Right renal pelvis (tissue), 4 donors: ENCODE measurements at places on chromosomes 13 and 19.

GRCh38 chr13:25860862-25861261 is 191.0 kb downstream of the SHISA2 start:
- no peak for DNase-seq

DNA sequence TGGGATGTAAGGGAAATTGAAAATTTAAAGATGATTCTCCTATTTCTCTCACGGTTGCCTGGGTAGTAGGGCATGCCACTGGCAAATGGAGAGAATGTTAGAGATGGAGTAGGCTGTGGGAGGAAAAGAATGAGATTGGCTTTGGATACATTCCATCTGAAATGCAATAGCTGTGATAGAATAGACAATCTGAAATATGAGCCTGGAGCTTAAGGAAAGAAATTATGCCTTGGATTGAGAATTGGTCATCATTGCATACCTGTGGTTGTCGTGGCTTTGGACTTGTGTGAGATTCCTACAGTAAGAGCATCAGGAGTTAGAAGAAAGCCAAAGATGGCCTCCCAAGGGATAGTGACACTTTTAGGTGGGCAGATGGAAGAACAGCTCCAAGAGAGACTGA is 305.1 kb upstream of the SLC10A2 start:
- DNase-seq, result no peak

DNA sequence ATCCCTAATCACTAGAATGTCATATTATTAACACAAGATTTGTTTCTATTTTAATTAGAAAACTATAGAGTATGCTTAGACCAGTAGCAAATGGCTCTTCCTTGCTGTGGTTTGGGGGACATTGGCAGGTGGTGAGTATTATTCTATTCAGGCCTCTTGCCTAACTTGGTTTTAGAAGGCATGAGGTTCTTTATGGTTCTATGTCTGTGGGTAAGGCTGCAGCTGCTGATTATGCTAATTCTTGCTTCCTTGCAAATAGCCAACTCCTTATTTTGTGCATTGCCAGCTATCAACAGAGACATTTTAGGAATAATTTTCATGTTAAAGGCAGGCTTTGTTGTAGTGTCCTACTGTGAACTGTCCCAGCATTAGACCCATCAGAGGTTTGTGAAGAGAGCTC is 1344.9 kb downstream of the UQCRFS1 start:
- DNase-seq, result no peak

DNA sequence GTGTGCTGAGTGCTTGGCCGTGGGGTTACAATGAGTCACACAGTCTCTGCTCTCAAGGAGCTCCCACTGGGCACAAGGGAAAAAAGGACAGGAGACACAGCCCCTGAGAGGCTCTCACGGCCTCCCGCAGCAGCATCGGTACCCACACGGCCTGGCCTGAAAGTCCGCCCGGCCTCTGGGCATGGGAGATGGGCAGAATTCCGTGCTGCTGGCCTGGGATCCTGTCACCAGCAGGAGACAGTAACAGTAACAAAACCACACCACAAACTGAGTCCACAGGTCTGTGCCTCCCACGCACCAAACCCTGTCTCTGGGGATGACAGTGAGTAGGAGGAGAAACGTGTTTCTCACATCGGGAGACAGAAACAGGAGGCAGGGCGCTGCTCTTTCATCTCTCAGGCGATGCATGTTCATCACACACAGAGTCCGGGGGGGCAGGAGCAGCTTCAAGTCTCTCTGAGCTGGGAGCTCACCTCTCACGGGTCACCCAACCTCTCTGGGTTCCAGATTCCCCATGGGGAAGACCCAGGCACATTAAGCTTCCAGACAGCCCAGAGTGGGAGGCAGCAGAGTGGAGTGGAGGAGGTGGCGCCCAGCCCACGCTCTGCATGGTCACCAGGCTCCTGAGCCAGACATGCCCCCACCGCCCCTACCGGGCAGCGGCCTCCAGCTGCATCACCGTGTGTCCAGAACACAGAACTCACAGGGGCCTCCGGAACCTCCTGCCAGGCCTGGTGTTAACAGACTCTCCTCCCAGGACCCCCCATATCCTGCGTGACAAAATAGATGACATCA is 124.7 kb upstream of the VSTM2B start:
- no peak for DNase-seq

DNA sequence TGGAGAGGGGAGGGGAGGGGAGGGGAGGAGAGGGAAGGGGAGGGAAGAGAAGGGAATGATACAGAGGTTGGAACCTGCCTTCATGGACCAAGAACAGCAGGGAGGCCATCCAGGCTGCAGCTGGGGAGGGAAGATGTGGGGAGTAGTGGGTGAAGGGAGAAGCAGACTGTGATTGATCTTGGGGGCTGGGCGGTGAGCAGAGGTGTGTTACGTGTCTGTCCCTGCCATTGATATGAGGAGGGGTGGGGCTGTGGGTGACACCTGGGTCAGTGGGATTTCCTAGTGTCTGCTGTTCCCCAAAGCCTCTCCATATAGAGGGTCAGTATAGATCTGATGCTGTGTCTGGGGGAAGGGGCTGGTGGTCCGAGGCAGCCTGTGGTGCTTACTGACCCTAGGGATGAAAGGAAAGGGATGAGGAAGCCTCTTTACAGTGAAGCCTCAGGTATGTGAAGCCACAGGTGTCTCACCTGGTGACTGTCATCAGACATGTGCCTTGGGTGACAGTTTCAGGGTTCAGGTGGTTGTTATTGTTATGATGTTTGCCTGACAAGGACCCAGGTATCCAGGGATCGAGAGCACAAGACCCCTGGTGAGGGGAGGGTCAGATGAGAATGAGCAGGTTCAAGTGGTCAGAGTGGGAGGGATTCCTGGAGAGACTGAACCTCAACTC is 18.7 kb upstream of the CEACAM1 start:
- DNase-seq, result no peak

- no peak for DNase-seq
These were observed 71.0 kb downstream of the SIPA1L3 start for GRCh38 chr19:37977992-37978391.

DNA sequence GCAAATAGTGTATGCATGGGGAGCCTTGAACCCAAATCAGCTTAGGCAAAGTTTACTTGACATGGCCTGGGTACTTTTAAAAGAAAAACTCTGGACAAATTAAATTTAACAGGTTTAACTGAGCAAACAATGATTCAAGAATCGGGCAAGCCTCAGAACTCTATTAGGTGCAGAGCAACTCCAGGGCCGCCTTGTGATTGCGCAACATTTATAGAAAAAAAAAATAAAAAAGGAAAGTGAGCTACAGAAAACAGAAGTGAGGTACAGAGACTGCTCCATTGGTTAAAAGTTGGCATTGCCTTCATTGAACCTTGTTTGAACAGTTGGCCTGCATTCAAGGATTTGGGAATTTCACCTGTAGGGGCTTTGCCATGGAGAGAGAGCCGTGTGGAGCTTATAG is 421.0 kb upstream of the TSHZ3 start:
- DNase-seq, result no peak

DNA sequence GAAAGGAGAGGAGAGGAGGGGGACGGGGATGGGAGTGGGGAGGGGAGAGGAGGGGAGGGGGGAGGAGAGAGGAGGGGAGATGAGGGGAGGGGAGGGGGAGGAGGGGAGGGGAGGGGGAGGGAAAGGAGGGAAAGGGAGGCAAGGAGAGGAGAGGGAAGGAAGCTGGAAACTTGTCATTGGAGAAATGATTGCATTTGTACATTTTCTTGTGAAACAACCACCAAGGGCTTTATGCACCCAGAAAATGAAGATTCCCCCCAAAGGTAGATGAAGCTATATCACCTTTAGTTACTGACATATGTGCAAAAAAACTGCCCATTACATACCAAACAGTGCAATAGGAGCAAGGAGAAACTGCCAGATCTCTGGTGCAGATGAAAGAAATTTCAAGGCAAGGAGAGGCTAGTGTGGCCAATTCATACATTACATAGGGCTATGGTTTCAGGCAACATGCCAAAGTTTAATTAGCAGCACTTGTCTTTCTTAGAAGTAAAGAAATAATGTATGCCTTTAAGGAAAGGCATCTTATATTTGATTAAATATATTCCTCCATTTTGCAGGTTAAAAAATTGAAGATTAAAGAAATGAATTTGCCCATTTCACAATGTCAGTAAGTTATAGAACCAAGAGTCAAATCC is 49.5 kb upstream of the STK24 start:
- DNase-seq, result no peak

DNA sequence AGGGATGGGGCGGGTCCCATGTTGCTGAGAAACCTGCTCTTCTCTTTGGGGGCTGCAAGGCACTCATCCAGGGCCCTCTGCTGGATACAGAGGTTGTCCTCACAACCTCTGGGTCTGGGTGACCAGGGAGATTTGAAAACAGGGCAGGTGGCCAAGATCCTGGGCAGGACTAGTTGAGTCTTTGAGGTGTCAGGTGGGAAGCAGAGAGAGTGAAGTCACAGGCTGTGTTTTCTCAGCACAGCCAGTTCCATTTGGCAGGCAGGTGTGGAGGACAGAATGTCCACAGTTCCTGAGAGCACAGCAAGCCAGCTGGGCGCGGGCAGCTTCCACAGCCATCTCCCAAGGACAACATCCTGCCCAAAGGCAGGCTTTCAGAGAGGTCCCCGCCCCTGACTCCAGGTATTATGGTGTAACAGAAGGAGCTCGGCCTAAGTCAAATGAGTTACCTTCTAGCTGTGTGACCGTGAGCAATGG is 118.8 kb downstream of the NUFIP1 start:
- DNase-seq, result no peak

DNA sequence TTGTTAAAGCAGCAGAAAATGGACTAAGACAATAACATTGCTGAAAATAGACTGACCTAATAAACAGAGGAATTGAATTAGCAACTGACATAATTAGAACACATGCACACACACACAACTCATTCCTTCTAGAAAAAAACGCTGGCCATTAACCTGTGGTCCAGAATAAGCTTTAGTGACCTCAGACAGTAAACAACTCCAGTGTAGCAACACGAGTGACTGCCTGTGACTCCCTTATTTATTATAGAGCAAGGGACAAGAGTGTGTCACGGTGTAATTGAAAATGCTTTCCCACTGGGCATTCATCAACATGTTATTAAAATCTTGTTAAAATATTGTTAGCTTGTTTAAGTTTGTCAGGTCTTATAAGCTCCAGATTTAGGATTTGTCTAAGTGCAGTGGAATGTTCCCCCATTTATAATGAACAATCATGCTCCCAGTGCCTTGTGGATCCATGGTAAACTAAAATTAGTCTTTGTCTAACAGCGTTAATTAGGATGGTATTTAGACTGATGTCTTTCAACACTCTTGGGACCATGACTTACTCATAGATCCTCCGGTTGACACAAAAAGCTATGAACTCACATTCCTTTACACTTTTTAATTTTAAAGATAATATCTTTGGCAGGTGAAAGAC is 111.7 kb upstream of the IRS2 start:
- no peak for DNase-seq

DNA sequence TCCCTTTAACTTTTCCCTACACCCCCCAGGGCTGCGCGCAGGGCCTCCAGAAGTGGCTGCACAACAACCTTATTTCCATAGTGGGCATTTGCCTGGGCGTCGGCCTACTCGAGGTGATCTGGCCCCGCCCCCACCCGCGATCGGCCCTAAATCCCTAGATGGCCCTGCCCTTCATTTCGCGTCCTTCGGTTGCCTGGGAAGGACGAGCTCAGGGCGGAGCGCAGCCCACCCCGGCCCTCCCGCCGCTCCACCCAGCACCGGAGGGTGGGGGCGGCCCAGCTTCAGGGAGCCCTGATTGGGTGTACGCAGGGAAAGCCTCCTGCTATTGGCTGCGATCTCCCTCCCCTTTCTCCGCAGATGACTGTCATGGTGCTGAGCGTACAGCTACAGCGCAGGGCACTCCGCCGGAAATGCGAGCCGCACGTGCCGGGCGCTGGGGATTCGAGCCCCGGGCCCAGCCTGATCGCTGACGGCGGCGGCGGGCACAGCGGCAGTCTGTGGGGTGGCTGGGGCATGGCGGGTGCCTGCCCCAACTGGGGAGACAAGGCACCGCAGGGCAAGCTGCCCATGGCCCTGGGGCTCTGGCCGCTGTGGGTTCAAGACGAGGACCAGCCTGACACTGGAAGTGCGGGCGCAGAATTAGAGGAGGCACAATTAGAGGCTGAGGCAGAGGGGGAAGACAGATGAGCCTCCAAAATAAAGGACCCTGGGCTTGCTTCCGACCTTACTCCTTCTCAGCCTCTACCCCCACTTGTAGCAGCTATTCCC is 4.3 kb downstream of the CD37 start:
- peak; percentile 82 for DNase-seq

GRCh38 chr13:42405665-42406390 is 133.9 kb downstream of the AKAP11 start:
- DNase-seq, result no peak

- no peak for DNase-seq
These were observed 67.4 kb downstream of the GGACT start for GRCh38 chr13:100520936-100521850.

- DNase-seq, result no peak
These were observed 10.8 kb downstream of the FFAR2 start for GRCh38 chr19:35458731-35459391.

GRCh38 chr19:32458500-32459123 is 53.0 kb downstream of the DPY19L3 start:
- no peak for DNase-seq

GRCh38 chr13:62960723-62961122 is 1545.1 kb upstream of the PCDH20 start:
- no peak for DNase-seq

- DNase-seq, result peak; percentile 76
These were observed at the start of gene ZNF665 for GRCh38 chr19:53192771-53193534. TSS of gene ZNF665 (minus strand) at chr19:53193358. CDS start at chr19:53182898, 10,460 bp downstream.

- no peak for DNase-seq
These were observed 360.9 kb downstream of the SLITRK5 start for GRCh38 chr13:88031980-88032559.

- no peak for DNase-seq
These were observed 118.4 kb downstream of the MYO16 start for GRCh38 chr13:108747843-108748242.

DNA sequence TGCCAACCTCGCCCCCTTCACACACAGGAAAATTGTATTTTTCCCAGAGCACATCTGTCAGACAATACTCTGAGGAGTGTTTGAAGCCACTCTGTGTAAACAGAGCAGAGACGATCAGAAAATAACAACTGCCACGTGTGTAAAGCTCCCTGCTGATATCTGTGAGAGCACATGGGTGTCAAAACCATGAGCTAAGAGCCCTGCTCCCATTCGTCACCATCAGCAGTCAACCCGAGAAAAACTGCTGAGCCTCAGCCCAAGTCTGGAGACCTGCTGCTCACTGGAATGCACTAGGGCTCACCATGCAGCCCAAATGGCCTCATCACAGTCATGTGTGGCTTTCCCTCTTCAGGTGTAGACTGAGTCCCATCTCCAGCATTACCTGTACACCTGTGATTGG is 304.1 kb downstream of the FGF14 start:
- DNase-seq, result no peak

GRCh38 chr13:66673401-66673800 is 556.7 kb downstream of the PCDH9 start:
- DNase-seq, result no peak

DNA sequence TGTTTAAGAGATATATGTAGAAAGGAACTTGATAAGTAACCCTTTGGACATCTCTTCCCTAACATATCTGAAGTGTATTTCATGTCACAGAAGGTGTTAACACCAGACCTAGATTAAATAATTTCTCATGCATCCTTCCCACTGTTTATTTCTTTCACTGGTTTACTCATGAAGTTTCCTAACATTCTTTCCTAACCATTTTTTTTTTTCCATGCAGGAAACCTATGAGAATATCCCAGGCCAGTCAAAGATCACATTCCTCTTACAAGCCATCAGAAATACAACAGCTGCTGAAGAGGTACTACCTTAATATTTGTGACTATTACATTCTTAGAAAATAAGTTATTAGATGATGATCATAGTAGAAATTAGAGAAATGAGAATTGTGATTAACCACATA is 28.8 kb downstream of the IPO5 start:
- DNase-seq, result no peak
